ENCODE measurements at places on chromosomes 3 and 15.

DNA sequence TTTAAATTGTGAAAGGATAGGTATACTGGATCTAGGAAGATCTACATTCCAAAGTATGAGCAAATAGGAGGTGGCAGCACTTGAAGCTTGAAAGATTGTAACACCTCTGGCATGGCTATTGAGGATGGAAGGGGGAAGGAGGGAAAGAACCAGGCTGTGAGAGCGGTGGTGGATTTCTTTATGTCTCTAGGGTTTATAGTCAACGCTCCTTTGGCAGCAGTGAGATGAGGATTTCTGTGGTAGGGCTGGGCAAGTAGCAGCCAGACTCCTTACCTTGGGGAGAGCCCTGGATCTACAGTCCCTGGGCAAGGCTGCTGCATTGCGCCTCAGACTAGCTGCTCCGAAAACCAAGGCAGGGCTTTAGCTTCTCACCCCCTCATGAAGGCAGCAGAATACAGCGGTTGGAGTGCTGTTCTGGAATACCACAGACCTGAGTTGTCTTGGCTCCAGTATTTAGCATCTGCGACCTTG, 53.2 kb downstream of the MEF2A start:
- no peak for DNase-seq

DNA sequence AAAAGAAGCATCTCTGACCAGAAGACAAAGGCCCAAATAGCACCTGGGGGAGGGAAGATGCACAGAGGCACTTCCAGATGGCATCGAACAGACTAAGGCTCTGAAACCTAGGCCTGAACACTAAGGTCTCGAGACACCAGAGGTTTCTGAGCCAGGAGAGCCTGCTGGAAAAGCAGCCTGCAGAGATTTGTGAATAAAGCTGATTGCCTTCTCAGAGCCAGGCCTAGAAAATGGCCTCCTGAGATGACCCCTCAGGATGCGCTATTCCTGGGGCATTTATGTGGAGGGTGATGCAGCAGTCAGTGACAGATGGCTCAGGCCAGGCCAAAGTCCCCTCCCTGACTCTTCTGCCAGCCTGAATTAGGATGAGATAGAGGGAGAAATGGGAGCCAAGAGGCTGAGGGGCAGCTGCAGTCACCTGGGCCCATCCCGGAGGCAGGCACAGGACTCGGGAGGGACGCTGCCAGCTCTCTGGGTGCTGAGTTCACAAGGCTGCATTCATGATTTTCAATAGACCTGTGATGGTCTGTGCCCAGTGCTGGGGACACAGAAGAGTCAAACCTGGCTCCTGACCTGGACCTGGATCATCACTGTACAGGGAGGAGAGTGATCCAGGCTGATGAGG, 6.9 kb downstream of the PRSS50 start:
- no peak for DNase-seq

- DNase-seq = no peak
Observed at GRCh38 chr3:81732642-81733041, 28.8 kb downstream of the GBE1 start.

DNA sequence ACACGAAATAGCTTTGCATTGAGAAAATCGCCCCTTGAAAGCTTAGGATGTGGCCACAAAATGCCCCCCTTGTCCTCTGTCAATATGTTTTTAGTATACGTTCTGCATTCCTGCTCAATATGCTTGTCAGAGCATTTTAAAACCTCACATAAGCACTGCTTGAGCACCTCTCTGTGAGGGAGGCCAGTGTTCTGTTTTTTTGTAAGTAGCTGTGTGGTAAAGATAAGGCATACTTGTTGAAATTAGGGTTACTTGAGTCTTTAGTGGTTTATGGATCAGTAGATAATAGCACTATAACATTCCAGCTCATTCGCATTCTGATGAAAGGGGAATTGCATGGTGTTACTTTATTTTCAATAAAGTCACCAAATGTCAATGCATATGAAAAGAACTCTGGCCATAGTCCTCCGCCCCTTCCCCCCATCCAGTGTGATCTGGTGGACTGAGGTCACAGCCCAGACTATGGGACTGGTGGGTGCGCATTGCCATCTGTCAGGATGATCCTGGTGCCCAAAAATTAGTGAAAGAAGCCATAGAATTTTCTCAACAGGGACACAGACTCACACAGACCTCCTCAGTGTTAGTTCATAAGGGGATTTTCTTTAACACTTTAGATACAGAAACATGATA, 33.1 kb downstream of the IL1RAP start:
- no peak for DNase-seq
